Pancreas (tissue), 10 donors: ENCODE measurements at places on chromosomes 11 and 22. TPM values are rescaled to one million over a fixed set of nuclear protein-coding genes. Genes with fewer than 3 reads are reported as not detected.

- no peak for DNase-seq
These were observed 1153.0 kb upstream of the TENM4 start for GRCh38 chr11:80593648-80594374.

The VWA5A gene
- total RNA-seq = 28.7 TPM

DNA sequence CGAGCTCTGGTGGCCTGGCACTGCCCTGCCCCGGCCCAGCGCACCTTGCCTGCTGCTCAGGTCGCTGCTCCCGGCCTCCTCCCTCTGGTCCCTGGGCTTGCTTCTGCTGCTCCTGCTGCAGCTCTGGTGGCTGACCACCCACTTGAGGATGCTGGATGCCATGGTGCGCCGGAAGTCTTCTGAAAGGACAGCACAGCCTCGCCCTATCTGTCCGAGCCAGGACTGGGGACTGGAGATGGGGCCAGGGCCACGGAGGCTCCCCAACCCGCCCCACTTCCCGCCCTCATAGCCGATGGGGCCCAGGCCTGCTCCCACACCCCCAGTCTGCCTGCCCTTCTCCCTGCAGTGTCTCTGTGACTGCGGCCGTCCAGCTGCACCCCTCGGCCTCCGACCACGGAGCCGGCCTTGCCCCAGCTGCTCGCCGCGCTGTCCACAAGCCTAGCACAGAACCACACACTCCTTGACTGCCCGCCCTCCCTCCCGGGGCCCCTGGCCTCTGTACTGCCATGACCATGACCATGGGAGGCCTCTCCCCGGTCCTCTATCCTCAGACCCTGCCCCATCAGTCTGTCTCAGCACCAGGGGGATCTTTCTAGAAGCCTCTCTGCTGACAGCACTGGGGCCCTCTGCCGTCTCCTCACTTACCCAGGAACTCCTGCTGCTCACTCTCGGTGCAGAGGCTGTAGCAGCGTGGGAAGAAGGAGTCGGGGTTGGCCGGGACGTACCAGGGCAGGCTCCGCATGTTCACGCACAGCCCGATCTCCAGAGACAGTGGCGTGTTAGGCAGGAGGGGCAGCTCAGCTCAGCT, 12.7 kb downstream of the TTLL8 start:
- DNase-seq = no peak

GRCh38 chr22:50015451-50016307, 3.1 kb upstream of the IL17REL start:
- peak; percentile 26 for DNase-seq

The OR56A4 gene
- not detected for total RNA-seq

DNA sequence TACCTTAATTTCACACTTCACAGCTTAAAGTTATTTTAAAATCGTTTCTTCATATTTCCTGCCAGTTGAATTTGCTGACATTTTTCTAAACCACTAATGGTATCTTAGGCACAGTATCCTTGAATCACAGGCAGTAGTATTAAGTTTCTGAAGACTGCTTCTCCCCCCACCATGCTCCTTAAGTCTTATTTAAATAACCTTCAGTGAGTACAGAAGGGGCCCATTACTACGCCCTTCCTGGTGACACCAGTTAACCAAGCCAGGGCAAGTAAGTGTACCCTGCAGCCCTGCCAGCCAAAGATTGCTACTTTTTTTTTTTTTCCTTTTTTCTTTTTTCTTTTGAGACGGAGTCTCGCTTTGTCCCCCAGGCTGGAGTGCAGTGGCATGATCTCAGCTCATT, 19.9 kb downstream of the KDM2A start:
- DNase-seq = no peak

The PHF21B gene
- 1.4 TPM for total RNA-seq

DNA sequence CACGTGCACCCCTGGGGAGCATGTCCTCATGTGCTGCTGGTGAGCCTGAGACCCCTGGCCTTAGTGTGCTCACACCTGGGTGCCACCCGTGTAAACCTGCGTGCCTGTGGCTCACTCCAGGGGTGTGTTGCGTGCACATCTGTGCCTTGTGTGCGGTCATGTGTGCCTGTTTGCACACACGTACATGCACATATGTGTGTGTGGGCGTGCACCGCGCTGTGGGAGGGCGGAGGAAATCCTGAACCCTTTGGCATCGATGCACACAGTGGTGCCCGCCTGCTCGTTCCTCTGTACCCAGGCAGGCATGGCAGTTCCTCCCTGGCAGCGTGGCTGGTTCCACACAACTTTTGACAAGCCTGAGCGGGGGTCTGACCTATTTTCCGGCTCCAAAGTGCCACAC, 1181.9 kb downstream of the BRD1 start:
- no peak for DNase-seq

GRCh38 chr22:39871008-39871798, 22.4 kb downstream of the ENTHD1 start:
- no peak for DNase-seq

The APOL5 gene
- not detected for total RNA-seq

- no peak for DNase-seq
These were observed 160.9 kb downstream of the MPPED1 start for GRCh38 chr22:43572710-43573109.

GRCh38 chr11:92775003-92775676, 194.3 kb upstream of the MTNR1B start:
- DNase-seq = no peak

DNA sequence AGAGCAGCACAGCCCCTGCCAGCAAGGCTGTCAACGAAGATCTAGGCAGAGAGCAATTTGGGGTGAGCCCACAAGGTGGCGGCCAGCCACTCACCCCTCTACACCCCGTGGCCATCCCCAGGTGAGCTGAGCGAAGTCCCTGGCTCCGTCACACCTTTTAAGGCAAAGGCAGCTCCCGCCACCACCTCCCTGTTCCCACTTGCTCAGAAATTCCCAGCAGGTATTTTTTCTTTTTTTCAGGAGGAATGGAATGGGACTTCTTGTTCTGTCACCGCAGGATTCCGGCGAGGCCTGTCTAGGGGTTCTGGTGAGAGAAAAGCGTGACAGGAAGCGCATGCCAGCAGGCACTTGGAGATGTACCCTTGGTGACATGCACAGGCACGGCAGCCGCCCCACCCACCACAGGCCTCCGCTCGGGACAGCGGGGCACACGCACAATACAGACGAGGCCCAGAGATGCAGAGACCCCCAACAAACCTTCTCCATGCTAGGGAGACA, 10.0 kb downstream of the RPL3 start:
- DNase-seq = no peak

The TECTA gene
- total RNA-seq = 0.50 TPM

- DNase-seq = peak; percentile 81
These were observed 434 bp downstream of the BANF1 start for GRCh38 chr11:66002648-66003225.
